ENCODE measurements at places on chromosomes 3 and 15. TPM values are rescaled to one million over a fixed set of nuclear protein-coding genes. Genes with fewer than 3 reads are reported as not detected.

- no peak for DNase-seq
These were observed 311.2 kb downstream of the OCA2 start for GRCh38 chr15:27787931-27788330.

DNA sequence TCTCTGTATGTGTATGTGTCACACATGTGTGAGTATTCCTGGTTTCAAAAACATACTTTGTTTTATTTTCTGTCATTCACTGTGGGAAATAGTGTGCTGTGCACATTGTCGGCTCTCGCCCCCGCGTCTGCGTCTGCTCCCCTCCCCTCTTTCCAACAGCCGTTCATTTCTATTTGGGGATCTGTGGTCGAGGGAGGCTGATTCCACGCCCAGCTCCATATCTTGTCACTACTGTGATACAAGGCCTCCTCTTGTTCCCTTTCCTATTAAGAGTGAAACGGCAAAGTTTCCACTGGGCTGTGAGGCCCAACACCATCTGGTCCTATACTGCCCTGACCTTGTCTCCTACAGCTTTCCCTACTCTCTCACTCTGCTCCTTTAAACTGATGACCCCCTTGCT is 172.5 kb upstream of the LRIG1 start:
- DNase-seq, result no peak

DNA sequence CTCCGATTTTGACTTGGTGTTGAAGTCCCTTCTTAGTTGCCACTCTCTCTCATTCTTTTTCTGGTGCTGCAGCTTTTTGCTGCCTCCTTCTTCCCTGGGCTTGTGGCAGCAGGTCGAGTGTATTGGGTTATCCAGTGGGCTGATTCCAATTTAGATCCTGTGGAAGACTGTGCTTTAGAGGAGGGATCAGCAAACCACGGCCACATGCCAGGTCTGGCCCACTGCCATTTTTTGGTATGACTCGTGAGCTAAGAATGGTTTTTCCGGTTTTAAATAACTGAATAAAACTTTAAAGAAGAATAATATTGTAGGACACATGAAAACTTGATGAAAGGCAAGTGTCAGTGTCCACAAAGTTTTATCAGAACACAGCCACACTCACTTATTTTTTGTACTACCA is 330.5 kb downstream of the ROBO2 start:
- peak; percentile 5 for DNase-seq

PSTPIP1 gene
- total RNA-seq, result not detected

ABHD5 gene
- 28.4 TPM for total RNA-seq

- DNase-seq, result no peak
These were observed 570.1 kb upstream of the CBLB start for GRCh38 chr3:106438887-106439286.

- DNase-seq, result no peak
These were observed 241.6 kb upstream of the KBTBD8 start for GRCh38 chr3:66756468-66757036.

GRCh38 chr15:44130778-44131177 is 64.3 kb downstream of the FRMD5 start:
- DNase-seq, result no peak

GRCh38 chr3:99485286-99485685 is 153.1 kb upstream of the COL8A1 start:
- DNase-seq, result no peak

DNA sequence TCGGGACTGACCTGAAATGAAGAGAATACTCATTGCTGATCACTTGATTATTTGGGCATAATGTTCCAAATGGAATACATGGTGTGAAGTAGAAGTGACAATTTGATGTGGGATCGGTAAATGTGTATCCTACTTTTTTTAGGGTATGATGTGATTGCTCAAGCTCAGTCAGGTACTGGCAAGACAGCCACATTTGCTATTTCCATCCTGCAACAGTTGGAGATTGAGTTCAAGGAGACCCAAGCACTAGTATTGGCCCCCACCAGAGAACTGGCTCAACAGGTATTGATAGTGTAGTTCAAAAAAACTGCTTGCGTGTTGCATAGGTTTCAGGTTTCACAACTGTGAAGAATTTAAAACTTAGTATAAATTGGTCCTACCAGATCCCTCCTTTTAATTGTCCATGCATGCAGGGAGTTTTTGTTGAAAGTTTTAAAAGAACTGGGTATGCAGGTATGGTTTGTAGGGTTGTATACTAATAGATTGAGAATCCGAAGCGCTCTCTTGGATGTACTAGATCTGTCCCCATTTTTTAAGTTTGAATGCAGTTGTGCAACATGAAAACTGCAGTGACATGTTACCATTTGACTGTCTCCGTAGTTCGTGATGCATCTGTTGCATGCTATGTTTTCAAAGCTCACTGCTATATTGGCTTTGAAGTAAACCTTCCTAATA is 1.6 kb downstream of the EIF4A2 start:
- DNase-seq, result no peak

DLG1 gene
- 69.6 TPM for total RNA-seq

GRCh38 chr15:39034816-39035215 is 470.2 kb upstream of the RASGRP1 start:
- no peak for DNase-seq

DNA sequence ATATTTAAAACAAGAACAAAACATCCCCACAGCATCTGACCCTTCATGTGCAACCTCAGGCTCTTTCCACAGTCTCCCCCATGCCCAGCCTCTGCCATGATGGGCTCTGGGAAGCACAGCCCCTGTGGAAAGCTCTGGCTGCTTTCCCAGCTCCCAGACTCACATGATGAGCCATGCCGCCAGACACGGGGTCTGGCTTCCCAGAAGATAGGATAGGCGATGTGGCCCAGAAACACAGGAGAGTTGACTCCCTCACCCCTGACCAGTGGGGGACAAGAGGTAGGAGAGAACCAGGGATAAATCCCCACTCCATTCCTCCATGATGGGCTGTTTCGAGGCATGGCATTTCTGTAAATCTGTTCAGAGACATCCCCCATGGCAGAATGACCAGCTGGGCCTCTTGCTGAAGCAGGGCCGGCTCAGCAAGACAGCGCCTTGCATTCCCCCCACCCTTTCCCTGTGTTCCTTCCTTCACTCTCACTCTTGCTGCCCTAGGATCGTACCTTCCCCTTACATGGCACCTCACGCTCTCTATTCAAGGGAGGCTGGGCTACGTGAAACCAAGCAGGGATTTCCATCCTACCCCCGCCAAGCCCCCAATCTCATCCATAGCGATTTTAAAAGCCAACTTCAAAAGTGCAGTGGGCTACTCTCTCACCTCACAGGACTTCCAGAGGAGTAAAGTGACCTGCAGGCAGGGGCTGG is 192.4 kb downstream of the ABHD5 start:
- DNase-seq, result no peak

DNA sequence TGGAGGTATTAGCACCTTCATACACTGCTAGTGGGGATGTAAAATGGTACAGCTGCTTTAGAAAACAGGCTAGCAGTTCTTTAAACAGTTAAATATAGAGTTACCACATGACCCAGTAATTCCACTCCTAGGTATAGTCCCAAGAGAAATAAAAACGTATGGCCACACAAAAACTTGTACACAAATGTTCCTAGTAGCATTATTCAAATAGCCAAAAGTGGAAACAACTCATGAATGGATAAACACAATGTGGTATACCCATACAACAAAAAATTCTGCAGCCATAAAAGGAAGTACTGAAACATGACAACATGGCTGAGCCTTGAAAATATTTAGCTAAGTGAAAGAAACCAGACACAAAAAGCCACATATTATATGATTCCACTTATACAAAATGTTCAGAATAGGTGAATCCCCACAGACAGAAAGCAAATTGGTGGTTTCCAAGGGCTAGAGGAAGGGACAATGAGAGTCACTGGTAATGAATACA is 40.8 kb upstream of the KLF13 start:
- no peak for DNase-seq

GRCh38 chr3:99920481-99921376 is 103.1 kb downstream of the CMSS1 start:
- DNase-seq, result peak; percentile 70

GRCh38 chr15:28981351-28981720 is 95.6 kb downstream of the APBA2 start:
- DNase-seq, result no peak

DNA sequence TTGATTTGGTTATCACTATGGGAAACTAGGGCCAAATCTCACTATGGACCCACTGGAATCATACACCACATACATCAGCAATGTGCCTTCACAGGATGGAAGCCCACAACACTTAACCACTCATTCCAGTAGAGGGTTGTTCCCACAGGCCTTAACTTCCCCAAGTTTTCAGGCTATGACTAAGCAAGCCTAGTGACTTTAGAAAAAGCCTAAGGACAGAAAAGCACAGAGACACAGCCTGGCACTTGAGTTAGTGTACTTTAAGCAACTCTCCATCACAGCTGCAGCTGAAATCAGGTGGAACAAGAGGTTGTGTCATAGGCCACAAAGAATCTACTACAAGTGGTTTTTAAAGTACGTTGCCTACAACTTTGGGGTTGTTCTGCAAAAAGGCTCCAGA is 128.7 kb downstream of the LRRN1 start:
- no peak for DNase-seq

DNA sequence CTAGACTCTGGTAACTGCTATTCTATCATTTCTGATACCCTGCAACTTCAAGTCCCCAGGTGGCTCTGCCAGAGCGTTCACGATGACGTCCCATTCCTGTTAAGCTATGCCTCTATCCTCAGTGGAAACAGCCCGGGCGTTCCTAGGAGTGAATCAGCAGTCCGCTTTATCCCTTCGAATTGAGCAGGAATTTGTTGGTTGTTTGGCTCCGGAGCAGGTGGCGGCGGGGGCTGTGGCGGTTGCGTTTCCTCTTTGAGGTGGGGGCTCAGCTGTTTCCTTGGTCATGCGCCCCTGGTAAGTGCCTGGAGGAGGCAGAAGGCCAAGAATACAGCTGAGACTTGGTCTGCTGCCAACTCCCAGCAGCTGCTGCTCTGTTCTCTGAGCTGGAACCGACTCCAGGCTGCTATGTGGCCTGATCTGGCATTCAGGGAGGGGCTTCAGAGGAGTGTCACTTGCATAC is 25.2 kb downstream of the ARPP21 start:
- DNase-seq, result peak; percentile 44

- peak; percentile 64 for DNase-seq
These were observed at the start of gene FAH for GRCh38 chr15:80152896-80153876. FAH (plus strand) TSS chr15:80152999; CDS start chr15:80153055, 56 bp downstream.

- DNase-seq, result no peak
These were observed 245.7 kb upstream of the THRB start for GRCh38 chr3:24740326-24740725.

DNA sequence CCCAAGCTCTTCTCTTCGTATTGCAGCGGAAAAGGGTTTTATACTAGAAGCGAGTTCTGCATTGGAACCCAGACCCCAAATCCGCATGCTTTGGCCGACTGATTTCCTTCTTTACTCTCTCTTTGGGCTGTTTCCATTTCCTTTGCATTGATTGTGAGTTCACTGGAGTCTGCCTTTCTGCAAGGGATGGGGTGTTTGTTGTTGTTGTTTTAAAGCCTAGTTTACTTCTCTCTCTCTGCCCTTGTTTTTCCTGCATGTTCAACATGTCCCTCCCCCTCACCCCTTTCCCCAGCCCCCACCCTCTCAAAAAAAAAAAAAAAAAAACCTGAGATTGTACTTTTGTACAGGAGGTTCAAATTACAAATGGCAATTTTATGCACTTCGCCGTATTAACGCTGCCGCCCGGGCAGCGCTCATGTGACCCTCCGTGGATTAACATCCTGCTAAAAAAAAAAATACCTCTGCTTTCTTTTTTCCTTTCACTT is 2.2 kb downstream of the NR2F2 start:
- DNase-seq, result no peak

FBXO40 gene
- not detected for total RNA-seq

DNA sequence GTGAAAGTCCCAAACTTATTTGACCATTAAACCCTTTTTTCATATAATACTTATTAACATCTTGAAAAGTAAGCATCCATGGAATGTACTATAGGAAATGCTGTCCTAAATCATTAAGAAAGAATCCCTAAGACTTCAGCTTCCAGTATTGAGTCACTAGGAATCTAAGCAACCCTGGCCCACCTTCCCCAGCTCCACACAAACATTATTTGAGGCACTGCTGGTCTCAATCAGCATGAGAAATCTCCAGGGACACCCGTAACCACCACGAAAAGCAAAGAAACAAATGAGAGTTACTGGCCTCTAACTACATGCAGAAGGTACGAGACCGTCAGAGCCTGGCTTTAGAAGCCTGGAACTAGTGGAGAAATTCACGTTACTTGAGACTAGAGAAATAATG is 68.2 kb downstream of the POLQ start:
- no peak for DNase-seq

DNA sequence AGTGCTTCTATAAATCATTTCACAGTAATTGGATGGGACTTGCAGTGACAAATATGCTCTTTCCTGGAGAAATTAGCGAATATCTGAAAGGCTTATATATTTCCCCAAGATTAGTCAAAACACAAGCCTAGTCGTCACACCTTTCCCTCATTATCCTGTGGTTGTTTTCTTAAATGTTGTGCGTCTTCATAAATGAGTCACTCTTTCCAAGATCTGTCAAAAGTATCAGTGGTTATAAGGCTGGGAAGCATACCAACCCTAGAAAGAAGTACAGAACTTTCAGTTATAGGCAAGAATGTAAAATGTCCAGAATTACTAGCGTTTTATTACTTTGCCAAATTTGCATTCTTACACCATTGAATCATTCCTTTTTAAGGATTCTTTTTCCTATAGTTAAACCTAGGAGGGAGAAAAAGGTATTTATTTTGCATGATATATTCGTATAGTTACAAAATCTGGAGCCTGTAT is 33.6 kb downstream of the TMEM212 start:
- peak; percentile 65 for DNase-seq

CCR8 gene
- not detected for total RNA-seq

DNA sequence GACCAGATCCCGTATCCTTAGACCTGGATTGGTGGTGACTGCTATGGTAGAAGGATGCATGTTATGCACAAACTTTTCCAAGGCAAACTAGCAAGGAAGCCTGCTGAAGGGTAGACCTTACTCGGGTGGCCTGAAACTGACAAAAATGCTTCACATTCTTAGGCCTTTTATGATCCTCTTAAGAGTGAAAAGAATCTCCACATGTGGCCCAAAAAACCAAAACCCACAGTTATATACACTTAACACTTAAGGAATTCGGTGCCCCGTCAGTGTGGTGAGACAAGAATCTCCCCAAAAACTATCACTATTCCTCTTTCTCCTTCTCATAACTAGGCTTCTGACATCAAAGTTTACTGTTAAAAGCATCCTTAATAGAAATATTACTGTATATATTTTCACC is 130.1 kb upstream of the SOX2 start:
- peak; percentile 8 for DNase-seq

- peak; percentile 51 for DNase-seq
These were observed 41.0 kb downstream of the ITGB5 start for GRCh38 chr3:124846189-124846588.

DNA sequence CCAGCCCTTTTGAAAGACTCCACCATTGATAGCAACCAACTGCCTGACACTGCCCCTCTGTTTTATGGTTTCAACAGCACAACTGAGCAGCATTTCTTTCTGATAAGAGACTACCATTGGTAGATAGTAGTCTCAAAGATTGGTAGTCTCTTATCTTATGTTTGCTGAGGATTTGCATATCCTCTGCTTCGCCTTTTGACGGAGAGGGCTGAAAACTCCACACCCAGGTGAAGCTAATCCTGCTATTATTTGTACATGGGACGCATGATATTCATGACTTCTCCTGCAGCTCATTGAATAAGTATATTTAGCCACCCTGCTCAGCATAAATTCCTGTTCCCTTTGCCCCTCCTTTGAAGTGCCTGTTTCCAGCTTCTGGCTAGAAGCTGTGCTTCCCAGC is 119.4 kb upstream of the STRIT1 start:
- no peak for DNase-seq

HRG gene
- not detected for total RNA-seq
